Esophagus squamous epithelium (tissue), 5 donors: ENCODE measurements at places on chromosomes 11 and 22.

GRCh38 chr11:42253156-42253555 is 793.7 kb upstream of the LRRC4C start:
- no peak for DNase-seq

DNA sequence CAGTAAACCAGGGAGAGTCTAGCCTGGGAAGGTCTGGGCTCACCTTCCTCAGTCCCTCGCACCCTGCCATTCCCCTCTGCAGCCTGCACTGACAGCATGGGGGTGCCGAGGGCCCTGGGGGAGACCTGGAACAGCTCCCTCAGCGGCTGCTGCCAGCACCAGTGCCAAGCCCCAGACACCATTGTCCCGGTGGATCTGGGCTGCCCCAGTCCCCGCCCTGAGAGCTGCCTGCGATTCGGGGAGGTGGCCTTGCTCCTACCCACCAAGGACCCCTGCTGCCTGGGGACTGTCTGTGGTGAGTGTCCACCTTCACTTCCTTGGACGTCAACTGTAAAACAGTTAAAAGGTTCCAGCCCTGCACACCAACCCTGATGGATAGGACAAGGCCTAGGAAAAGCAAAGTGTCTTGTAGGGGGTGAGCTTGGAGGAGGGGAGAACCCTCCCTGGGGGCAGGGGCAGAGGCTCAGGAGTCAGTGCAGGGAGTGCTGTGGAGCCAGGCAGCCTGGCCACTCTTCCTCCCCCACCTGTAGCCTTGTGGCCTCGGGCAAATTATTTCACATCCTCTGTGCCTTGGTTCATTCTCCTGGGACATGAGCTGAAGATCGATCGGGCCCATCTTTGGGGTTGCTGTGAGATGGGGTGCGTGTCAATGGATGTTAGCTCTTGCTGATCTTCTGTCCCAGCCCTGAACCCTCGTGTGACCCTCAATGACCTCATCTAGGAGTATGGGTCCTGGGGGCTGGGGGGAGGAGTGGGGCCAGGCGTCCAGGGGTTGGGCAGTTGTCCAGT is 85.2 kb upstream of the MYOD1 start:
- DNase-seq = no peak

- no peak for DNase-seq
Observed at GRCh38 chr11:33598426-33599069, 102.1 kb downstream of the C11orf91 start.

DNA sequence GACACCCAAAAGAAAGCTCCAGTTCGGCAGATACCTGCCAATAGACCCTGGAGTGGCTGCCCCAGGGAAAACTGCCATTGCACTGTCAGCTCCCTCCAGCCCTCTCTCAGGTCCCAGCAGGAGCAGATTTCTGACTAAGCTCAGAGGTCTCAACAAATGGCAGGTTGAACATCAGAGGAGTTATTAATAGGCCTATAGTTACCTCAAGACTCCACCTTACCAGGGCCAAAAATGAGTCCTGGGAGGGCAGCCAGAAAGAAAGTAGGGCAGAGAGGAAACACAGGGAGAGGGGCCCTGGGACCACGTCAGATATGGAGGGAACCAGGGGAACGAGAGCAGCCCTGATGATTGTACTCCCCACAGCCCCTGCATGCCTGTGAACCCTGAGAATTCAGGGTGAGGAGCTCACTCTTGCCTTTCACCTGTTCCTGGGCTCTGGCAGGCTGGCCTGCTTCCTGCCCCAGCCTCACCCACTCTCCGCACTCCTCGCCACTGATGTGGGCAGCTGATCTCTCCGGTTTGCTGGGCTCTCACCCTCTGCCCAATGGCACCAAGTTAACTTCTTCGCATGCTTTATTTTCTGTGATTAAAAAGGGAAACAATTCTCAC is 4.3 kb upstream of the RGL4 start:
- no peak for DNase-seq

DNA sequence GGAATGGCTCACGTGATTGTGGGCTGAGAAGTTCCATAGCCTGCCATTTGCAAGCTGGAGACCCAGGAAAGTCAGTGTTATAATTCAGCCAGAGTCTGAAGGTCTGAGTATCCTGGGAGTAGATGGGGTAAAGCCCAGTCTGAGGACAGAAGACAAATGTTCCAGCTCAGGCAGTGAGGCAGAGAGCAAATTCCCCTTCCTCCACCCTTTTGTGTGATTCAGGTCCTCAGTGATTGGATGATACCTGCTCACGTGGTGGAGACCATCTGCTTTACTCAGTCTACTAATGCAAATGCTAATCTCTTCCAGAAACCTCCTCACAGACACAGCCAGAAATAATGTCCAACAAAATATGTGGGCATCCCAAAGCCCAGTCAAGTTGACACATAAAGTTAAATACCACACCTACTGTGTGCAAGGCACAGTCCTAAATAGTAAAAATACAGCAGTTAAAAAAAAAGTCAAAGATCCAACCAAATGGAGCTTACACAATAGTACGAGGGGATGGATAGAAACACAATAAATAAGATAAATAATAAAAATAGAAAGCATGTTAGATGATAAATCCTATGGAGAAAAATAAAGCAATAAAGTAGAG is 13.2 kb upstream of the APOL6 start:
- DNase-seq = no peak

DNA sequence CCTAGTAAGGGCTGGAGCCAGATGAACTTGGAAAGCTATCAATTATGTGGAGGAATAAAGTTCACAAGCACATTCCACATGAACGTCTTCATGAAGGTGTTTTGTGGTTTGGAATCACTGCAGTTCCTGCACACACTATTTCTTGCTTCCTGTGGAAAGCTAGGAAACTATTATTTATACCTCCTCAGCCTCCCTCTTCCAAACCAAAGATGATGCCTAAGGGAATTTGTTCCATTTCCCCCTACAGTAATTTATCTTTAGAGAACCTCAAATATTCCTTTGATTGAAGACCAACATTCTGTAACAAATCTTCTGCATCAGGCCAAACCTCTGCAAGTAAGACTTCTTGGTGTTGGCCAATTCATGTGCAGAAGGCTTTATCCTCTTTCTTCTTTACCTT is 115.8 kb upstream of the ARHGAP20 start:
- no peak for DNase-seq

- DNase-seq = no peak
Observed at GRCh38 chr11:96267496-96268032, 75.4 kb downstream of the MAML2 start.

DNA sequence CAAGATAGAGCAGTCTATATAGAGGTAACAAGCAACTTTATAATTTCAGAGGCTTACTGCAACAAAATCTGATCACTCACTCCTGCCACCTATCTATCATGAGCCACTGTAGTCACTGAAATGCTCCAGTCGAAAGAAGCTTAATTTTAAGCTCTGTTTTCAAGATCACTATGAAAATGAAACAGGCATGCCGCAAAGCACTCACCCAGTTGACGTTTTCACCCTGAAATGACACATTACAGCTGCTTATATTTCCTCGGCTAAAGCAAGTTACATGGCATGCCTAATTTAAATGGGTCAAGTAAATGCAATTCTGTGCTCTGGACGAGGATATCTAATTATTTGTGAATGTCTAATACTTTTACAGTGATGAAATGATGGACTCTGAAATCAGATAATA is 616.3 kb downstream of the FAM181B start:
- no peak for DNase-seq

DNA sequence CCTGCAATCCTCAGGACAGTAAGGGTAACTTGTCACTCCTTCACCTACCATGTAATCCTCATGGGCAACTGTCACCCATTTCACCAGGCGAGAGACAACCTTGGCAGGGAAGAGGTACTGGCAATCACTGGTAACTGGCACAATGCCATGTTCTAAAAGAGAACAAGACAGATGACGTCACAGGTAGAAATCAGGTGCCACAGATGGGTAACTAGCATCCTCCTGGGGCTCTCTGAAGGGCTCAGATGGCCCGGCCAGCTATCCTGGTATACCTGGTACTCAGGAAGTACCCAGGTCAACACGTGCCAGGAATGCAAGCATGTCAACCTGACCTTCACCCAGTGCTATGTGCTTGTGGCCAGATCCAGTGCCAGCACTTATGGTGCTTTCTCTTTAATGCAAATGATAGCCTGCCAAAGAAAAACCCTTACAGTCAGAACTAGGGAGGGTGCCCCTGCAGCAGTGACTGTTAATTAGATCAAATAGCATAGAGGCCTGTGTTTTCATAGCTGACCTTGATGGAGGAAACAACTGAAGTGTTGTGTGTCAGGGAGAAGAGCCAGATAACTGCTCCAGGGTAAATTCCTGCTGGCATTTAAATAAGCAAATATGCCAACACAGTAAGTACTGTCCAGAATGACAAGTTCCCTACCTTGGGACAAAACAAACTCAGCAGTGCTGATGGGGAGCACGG is 36.2 kb downstream of the THOC5 start:
- no peak for DNase-seq

DNA sequence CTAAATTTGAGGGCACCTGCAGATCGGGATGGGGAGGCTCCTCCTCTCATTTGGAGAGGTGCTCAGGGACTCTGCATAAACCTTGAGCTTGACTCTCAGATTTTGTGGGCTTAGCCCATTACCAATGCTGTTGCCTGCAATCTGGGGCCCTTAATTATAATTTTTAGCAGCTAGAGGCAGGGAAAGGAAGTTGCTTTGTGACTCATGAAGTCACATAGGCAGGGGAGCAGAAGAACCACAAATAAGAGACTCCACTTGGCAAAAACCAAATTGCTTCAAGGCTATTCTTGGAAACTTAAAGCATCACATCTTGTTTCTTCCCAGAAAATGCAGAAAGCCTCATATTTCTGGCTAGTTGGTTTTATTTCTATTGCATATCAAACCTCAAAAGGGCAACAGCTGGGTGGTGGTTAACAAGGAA is 46.9 kb downstream of the MICAL2 start:
- DNase-seq = no peak

GRCh38 chr11:72766152-72766902 is 14.1 kb upstream of the ARAP1 start:
- DNase-seq = no peak

GRCh38 chr11:9692691-9693090 is 28.8 kb downstream of the SWAP70 start:
- no peak for DNase-seq

DNA sequence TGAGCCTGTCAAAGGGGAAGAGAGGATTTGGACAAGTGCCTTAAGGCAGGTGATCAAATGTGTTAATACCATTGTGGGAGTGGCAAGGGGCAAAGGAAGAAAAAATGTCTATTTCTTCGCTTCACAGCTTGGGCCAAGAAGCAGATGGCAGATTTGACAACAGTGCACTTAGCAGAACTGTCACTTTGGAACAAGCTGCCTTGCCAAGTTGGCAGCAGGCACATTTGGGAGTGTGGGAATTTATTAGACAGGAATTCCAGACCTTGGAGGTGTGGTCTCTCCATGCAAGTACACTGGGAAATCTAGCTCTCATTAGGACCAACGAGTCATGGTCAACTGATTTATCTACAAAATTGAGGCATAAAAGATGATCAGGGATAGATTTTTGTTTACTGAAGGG is 265.1 kb downstream of the NELL1 start:
- no peak for DNase-seq

DNA sequence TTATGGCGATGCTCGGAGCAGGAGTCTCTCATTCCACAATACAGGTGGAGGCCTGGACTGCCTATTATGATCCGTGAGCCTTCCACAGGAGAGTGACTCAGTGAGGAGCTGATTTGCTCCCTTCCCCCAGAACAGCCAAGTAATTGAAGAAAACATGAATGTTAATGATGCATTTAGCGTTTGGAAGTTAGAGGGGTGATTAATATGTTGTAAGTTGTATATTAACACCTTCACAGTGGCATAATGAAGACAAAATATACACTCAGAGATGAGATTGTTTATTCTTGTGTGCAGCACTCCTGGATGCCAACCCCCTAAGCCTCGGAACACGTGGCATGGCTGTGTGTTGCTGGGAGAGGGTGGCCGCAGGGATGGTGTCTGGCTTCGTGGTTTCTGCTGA is 98.6 kb downstream of the GRIK4 start:
- no peak for DNase-seq

DNA sequence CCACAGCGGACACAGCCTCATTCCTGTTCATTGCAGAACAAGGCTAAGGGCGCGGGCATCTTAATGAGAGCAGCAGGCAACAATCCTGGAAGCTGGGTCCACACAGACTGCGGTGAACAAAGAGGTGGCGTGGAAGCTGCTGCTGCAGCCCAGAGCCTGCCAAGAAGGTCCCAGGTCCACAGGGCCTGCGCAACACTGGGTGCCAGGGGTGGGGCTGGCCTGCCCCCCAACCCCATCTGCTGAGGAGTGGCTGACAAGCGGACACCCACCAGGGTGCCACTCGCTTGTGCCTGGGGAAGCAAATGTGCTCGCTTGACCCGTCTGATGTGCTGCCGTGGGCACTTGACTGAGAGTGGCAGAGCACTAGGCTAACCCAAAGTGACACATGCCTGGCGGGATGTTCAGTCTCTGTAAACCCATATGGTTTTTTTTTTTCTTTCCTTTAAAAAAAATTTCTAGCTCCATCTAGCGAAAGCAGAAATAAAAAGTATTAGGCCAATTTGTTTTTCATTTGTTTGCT is 83.2 kb upstream of the PITPNB start:
- no peak for DNase-seq

GRCh38 chr11:117230286-117230961 is 1.4 kb downstream of the PCSK7 start:
- DNase-seq = no peak

DNA sequence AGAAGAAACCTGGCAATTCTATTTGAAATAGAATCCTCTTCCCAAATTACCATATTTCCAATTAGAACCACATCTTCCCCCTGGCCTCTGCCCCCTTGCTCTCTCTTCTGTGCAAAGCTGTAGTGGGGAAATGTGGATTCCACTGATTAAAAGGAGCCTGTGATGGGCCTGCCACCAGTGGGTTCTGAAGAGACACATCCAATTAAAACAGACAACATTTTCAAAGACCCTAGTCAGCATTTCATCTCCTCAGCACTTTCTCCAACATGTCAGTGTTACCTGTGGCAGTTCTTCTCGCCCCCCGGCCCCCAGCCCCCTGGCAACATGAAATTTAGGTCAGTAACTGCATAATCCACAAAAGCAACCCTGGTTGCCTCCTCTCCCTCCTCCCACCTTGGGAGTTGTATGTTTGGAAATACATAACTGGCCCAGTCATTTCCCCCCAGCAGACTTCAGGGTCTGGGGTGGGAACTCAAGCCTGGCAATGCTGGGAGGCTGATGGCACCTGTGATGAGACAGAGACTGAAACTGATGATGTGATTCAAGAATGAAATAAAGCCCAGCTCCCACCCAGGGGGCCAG is 99.9 kb upstream of the AMOTL1 start:
- DNase-seq = no peak

DNA sequence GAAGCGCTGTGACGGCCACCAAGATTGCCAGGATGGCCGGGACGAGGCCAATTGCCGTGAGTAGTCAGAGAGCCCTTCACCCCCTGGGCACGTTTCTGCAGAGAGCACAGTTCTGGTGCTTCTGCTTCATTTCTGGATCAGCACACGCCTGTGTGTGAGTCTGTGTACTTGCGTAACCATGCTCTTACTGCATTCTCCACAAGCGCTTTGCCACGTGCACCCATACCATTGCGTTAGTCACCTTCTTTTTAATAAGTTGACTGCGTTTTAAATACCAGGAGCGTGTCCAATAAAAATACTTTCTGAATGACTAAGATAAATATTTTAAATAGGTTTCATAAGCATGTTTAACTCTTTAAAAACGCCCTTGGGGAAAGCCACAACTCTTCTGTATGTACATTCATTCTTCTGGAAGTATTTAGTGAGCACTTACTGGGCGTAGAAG is 143.0 kb upstream of the SORL1-AS1 start:
- DNase-seq = no peak
